Activated CD4-positive, alpha-beta T cell treated with anti-CD3 and anti-CD28 coated beads, Interleukin-2, amount 50 U/mL, for 48 hours (primary cell): ENCODE measurements at places on chromosomes 5 and 9.

GRCh38 chr5:141512390-141512910 lies 23.6 kb downstream of the PCDHGC5 start:
- DNase-seq, result peak; percentile 93

DNA sequence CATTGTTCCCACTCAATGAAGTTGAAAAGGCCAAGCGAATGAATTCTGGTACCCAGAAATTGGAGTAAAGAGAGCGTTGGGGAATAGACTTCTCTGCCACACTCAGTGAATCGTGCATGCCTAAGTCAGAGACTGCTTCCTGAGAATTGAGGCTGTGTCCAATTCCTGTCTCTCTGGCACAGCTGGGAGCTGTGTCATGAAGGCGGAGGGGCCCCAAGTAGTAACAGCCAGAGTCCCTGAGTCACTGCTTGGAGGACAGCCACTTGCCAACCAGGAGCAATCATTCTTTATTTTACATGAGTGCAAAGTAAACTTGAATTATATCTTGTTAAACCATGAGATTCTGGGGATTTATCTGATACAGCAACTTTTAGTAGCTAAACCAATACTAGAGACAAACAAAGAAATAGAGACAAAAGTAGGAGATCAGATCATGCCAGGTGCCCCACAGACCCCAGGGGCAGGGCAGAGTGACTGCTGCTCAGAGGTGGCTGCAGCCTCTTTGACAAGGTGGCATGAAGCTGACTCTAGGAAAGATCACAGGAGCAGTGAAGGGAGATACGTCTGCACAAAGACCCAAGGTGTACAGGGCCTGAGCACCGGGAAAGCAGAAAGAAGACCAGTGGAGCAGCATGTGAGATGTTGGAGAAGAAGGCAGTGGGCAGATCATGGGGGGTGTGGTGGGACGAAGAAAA lies 246.0 kb downstream of the GADD45G start:
- no peak for DNase-seq

DNA sequence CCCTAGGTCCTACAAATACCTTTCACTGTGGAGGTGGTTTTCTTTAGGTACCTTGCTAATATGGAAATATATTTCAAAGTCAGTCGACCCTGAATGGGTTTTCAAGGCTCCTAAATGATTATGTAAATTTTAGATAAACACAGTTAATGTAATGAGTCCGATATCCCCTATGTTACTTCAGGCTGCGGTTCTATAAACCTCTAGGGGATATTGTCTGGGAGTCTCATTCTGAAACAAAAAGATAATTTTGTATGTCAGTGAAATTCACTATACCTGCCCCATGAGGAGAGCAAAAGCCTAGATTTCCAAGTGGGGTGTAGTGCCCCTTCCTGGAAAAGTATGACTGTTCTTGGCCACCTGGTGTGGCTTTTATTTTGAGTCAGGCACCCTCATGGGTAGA lies 377.3 kb downstream of the ICE1 start:
- DNase-seq, result no peak

DNA sequence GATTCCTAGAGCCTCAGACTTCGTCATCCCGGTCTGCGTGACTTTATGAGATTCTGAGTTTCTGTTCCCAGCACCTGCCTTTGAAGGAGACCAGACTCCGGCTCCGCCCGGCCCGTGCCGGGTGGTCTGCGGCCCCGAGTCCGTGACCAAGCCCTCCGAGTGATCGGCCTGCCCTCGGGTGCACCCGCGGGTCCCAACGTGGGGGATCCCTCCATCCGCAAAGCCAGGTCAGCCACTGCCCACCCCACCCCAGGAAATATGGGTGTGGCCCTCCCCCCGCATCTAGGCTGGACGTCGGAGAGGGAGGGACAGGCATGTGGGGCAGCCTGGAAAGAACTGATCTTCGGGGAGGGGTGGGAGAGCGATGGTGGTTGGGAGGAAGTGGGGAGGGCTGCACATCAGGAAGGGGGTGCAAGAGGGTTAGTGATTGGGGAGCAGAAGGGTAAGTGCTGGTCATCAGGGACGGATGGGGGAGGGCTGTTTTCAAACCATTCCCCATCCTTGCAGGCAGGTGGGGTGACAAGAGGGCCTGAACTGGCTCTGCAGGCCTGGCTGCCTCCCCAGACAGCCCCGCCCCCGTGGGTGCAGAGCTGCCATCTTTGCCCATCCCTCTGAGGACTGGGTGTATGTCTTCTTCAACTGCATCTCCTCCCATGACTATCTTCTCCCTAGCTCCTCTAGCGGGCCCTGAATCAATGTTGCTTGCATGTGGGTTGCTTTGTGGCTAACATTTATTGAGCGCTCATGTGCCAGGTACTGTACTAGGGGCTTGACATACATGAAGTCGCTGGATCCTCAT lies 747 bp downstream of the LRSAM1 start:
- peak; percentile 54 for DNase-seq

GRCh38 chr9:83501565-83501964 lies 36.6 kb downstream of the FRMD3 start:
- DNase-seq, result no peak

DNA sequence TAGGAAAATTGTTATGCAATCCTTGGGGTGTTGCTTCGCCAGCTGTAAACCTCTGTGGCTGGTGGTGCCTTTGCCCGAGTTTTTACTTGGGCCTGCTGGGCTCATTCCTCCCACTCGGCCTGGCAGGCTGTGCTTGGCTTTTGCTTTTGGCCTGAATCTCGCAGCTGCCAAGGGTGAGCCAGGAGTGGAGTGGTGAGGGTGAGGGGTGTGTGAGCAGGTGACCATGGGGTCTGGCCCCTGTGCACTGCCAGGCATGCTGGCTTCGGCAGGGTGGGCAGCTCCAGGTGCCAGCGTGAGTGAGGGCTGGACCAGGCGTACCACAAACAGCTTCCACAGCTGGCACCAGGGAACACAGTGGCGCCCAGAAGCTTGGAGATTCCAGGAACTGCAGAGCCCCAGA lies 12.6 kb upstream of the DHFR start:
- no peak for DNase-seq

DNA sequence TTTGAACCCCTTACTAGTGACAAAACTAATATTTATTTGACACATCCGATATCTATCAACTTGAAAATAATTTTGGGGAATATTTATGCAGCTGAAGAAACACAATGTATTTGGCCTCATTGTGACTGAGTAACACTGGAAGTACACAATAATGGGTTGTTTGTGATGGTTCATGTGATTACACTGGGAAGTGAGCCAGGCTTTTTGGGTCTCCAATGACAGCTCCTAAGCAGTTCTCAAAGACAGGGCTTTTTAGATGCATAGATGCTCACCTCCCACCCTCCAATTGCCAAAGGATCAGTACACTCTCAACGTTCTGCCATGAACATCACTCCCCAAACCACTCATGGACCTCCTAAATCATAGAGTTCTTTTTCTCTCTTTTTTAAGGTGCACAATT lies 170.0 kb downstream of the SLC24A2 start:
- no peak for DNase-seq

GRCh38 chr9:3464033-3464638 lies 61.7 kb downstream of the RFX3 start:
- no peak for DNase-seq

GRCh38 chr5:151086905-151087360 lies 6.1 kb upstream of the TNIP1 start:
- peak; percentile 80 for DNase-seq

- no peak for DNase-seq
Observed at GRCh38 chr5:131260895-131261294, 3.0 kb upstream of the CDC42SE2 start.

- no peak for DNase-seq
Observed at GRCh38 chr5:94674490-94675382, 56.3 kb downstream of the SLF1 start.

DNA sequence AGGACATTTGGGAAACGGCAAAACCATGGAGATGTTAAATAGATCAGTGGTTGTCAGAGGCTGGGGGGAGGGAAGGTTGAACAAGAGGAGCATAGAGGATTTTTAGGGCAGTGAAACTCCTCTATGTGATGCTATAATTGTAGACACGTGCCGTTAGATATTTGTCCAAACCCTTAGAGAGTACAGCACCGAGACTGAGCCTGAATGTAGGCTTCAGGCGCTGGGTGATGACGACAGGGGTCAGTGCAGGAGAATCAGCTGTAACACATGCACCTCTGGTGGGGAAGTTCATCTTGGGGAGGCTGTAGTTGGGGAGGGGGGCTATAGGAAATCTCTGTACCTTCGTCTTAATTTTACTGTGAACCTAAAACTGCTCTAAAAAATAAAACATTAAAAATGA lies 22.2 kb upstream of the CLPTM1L start:
- DNase-seq, result no peak

- no peak for DNase-seq
Observed at GRCh38 chr5:61229416-61229815, 67.1 kb upstream of the SMIM15 start.

GRCh38 chr5:72619251-72619650 lies 112.0 kb upstream of the ZNF366 start:
- DNase-seq, result no peak

DNA sequence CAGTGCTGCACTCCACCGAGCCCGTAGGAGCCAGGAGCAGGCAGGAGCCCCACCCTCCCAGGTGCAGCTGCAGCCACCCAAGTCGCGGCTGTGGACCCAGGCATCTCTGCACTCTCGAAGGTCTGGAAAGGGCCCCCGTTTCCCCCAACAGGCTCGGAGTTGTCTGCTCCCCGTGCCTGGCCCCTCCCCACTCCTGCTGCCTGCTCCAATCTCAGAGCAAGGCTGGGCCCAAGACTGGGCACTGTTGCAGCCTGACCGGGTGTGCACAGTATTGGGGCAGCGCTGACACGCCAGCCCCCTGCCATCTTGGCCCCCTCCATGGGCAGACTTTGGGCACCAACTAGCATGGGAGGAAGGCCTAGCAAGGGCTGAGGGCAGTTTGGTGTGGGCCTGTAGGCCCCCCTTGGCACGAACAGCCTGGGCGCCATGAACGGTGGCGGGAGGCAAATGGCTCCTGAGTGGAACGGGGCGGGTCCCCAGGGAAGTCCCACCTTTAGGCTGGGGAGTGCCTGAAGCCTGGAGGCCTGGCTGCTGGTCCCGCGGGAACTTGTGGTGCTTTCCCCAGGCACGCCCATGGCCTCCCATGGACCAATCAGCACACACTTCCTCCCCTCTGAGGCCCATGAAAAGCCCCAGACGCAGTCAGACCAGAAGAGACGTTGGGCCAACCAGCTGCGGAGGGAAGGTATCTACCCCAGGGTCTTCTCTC lies 60.4 kb downstream of the PSAT1 start:
- no peak for DNase-seq

DNA sequence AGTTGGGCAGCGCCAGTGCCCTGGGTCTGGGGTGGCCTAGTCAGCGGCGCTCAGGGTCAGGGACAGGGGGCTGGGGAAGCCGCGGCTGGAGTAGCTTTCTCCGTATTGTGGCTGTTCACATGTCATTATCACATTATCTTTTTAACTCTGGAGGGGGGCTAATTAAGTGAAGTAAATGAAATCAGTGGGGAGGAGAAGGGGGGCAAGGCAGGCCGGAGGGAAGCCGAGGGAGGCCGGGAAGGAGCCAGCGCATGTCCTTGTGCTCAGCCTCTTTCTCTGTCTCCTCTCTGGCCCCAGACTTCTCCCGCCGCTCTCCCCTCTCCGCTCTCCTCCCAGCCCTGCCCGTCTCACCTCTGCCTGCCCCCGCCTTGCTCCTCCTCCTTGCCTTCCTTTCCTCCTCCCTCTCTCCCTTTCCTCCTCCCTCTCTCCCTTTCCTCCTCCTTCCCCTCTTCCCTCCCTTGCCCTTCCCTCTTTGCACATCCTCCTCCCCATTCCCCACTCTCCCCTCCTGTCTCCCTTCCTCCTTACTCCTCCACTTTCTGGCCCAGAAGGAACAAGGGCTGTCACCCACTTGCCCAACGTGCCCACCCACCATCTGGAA lies 38.7 kb downstream of the ASS1 start:
- no peak for DNase-seq

DNA sequence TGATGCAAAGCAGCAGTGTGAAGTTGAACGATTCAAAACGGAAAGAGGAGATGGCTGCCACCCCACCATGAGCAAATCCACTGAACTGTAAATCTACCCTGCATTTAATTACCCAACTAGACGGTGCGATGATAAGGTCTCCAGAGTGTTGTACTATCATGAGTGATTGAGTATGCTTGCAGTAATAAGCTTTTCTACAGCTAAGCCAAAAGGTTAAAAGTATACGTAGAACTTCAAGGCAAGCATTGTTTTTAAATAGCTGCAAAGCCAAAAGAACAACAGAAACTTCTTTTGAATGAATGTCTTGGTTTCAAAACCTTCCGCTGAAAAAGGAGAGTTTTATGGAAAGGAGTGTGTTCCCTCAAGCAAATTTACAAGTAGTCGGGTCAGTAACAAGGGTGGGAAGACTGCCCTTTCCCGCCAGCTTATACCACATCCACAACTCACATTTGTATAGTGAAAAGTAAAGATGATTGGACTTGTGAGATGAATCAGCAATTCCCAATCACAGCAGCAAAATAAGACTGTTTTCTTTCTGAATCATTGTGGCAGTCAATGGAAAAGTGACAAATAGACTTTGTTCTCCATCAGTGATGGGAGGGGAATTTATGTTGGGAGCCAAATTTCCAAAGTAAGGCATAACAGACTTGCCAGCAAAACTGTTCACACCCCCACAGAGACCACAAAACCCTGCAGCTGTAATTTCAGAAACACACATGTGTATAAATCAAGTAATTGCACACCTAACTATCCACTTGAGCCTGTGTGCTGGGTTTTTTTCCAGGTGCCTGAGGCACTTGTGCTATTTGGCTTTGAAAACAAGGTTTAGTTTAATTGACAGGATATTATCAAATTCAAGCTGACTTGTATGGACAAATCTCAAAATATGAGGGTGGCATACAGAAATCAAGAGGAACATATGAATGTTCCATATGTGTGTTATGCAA lies 407.7 kb upstream of the GRAMD2B start:
- no peak for DNase-seq

DNA sequence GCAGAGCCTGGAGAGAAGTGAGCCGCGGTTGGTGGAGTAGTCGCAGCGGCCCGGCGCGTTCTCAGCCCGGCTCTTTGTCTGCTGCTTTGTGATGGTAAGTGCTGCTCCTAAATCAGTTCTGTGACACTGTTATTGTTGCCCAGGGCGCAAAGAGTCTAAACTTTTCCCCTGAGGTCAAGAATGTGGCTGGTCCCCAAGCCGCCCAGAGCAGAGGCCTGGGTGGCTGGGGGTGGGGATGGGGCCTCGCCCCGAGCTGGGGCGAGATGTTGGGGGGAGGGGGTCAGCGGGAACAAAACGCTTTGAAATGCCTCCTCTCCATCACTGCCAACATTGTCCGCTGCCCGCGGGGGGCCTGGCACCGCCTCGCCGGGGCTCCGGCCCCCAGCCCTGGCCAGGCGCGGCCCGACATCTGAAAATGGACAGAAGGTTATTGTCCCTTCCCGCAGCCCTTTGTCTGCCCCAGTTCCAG lies 11.7 kb upstream of the CERCAM start:
- DNase-seq, result no peak

GRCh38 chr5:179160584-179160983 lies 100.4 kb downstream of the ZNF354C start:
- no peak for DNase-seq

DNA sequence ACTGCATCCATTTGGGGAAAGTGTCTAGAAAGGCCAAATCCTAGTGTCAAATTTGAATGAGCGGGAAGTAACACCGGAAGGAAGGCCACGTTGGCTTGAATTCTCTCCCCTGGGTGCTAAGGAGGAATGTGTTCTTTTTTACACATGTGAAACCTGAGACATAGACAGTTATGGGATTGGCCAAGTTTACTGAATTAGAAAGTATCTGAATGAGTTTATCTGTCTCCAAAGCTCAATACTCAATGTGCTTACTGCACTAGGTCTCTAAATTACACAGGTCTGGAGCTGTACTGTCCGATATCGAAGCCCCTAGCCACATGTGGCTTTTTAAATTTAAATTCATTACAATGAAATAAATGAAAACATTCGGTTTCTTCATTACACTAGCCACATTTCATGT lies 6.0 kb downstream of the DMRT1 start:
- DNase-seq, result no peak

GRCh38 chr9:35905051-35905781 lies 786 bp upstream of the HRCT1 start:
- no peak for DNase-seq
